Epithelial cell of proximal tubule (primary cell): ENCODE measurements at places on chromosomes 13 and 19.

DNA sequence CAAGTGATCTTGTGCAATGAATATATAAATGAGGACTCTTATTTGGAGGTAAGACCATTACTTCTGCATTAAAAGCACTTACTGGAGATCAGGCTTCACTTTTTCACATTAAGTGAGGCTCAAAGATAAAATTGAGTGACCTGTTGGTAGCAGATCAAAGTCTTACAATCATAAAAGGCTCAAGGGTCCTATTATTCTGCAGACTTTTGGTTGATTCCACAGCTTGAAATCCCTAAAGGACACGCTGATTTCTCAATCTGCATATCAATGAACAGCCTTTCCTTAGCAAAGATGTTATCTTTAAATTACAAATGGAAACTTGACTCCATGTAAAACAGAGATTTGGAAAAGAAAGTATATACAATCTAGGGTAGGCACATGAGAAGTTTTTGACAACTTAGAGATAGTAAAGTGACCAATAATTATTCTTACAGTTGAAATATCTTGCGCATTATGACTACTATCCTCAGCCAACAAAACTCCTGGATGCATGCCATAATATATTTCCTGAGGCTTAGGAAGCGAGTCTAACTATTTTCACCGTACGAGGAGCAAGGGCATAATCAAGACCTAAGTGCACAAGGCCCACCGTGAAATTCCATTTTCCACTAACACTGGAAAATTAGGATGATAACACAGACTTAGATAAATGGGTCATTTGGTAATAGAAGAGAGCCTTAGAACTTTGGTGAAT is 640.7 kb downstream of the LIG4 start:
- DNase-seq: no peak

DNA sequence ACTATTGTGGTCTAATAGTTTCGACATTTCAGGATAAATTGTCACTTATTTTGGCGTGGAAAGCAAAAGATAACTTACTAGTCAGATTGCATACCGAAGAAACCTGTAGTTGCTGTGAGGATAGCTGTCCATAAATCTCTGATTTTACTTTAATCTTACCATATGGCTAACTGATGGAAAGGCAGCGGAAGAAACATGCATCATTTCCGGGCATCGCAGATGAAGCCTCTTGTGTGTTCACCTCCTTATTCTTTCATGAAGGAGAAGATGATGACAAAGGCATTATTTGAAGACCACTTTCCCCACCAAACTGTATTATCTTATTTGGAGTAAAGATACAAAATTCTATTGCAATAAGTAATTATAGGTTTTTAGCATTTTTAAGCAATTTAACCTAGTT is 763.6 kb upstream of the SLITRK6 start:
- DNase-seq: no peak

GRCh38 chr13:51998723-51999509 is 12.3 kb downstream of the ATP7B start:
- no peak for DNase-seq

DNA sequence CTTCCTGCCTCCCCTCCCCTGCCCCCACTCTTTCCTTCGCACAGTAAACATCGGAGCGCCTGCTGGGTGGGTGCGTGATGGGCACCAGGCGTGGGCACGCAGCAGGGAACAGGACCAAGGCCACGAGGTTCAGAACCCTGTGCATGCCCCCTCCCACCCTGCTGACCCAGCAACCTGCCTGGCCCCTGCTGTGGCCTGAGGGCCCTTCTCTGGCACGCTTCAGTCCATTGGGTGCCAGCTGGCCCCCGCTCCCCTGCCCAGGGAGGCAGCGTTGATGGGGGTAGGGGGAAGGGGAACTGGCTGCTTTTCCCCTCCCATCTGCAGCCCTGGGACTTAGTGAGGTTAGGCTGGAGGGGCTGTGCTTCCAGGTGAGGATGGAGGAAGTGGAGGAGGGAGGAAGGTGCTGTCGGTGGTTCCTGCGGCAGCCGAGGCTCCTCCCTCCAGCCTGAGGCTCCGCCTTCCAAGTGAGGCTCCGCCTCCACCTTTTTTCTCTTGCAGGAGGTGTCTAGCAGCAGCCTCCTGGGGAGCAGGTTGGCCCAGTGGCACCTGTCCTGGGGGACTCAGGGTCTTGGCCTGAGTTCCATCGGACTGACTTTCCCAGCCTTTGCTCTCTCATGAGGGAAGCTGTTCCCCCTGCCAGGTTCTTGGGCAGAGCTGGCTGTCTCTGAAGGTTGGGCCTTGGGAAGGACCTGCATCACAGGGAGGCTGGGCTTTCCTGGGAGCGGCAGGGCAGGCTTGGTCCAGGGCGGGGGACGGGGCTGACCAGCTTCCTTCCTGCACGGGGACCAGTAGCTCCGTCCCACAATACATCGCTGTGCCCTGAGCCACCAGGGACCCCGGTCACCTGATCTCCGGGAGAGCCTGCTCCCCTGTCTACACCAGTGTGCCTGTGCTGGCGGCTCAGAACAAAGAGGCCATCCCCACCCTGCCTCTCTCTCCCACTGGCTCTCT is 7.3 kb downstream of the PIAS4 start:
- DNase-seq: no peak

DNA sequence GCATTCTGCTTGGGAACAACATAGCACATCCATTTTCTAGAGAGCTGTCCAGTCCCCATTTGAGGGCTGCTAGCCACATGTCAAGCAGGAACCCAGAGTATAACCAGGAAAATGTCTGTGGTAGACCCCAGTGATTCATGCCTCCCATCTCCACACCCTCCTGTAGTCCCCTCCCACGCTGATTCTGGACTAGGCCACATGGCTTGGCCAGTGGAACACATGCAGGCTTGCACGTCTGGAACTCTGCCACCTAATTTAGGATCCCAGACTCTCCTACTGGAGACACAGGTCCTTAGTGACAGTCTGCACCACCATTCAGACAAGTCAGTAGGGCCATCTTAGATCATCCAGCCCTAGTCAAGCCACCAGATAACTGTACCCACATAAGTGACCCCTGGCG is 149.8 kb downstream of the ZIC5 start:
- DNase-seq: no peak

DNA sequence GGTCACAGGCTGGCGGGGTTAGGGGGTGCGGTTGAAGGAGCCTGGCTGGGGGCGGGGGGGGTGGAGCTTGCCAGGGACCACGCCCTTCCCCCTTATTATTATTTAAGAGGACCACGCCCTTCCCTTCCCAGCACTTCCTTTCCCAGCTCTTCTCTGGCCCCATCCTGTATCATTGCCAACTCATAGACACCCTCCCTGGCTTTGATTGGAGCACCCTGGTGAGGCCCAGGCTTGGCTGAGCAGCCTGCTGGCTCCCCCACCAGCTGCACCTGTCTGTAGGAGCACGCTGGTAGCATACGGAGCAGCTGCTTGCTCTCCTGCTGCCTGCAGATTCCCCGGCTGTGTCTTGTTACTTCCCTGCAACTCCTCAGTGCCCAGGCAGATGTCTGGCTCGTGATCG is 62.5 kb upstream of the PDX1 start:
- DNase-seq: no peak

DNA sequence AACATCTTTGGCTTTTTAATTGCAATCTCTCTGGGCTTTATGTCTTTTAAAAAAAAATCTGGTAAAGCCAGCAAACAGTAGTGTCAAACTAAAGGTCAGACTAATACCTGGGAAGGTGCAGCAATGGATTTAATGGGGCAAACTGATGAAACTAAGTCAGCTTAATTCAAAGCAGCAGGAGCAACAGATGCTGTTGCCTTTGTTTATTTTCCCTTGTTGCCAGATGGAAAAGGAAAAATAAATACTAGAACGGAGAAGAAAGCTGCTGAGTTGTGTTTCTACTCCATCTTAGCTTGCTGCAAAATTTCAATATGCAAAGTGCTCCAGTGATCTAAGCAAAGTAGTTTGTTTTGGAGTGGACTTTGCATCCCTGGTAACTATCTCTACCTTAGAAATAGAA is 1097.8 kb downstream of the PCDH17 start:
- no peak for DNase-seq
